Neural progenitor cell (in vitro differentiated cells): ENCODE measurements at places on chromosomes 7 and 10. TPM values are rescaled to one million over a fixed set of nuclear protein-coding genes. Genes with fewer than 3 reads are reported as not detected.

CALML3 gene
- not detected in 2 replicates for total RNA-seq

- no peaks in the 10 kb centered on the region for H3K36me3 ChIP-seq
- H3K4me1 ChIP-seq: peaks cover 36% of the 10 kb centered on the region
- DNase-seq: no peak
- H3K27ac ChIP-seq: no peak overlapping the region
- no peak overlapping the region for H3K4me3 ChIP-seq
These were observed 613.8 kb upstream of the FOXK1 start for GRCh38 chr7:4068286-4068685.

GRCh38 chr10:73828161-73828560 lies 16.8 kb upstream of the NDST2 start:
- H3K27ac ChIP-seq: no peak overlapping the region
- no peaks in the 10 kb centered on the region for H3K27me3 ChIP-seq
- H3K4me3 ChIP-seq: no peak overlapping the region
- no peaks in the 10 kb centered on the region for H3K36me3 ChIP-seq
- DNase-seq: no peak

DNA sequence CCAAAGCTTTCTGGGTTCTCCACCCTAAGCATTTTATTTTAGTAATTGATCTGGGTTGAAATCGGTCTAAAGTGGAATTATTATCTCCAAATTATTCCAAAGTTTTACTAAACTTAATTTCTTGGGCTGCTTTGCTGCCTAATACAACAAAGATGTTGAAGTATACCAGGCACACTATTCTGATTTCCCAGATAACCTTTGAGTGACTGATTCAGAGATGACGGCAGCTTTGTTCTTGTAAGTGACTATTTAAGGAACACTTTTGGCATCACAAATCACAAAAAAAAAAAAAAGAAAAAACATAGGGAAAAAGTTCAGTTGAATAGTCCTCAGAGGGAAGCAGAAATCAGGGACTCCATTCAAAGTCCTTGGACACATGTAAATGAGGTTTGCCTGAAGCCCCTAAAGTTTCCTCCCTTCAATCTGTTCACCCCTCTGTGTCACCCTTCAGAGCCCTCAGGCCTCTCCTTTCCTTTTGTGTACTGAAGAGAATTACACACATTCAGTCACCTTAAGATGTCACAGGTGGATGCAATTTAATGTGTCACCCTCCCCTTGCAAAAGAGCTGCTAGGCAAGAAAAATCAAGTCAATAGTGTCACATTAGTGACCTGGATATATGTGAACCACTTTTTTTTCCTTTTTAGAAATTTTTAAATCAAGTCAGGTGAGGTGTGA lies 81.5 kb downstream of the RTKN2 start:
- no peaks in the 10 kb centered on the region for H3K4me1 ChIP-seq
- H3K27ac ChIP-seq: no peak overlapping the region
- no peaks in the 10 kb centered on the region for H3K27me3 ChIP-seq
- H3K4me3 ChIP-seq: no peak overlapping the region

GRCh38 chr7:121369462-121369861 lies 26.6 kb downstream of the FAM3C start:
- no peak overlapping the region for H3K27ac ChIP-seq
- peaks cover 22% of the 10 kb centered on the region for H3K36me3 ChIP-seq
- DNase-seq: no peak
- H3K27me3 ChIP-seq: no peaks in the 10 kb centered on the region
- no peak overlapping the region for H3K4me3 ChIP-seq

DNA sequence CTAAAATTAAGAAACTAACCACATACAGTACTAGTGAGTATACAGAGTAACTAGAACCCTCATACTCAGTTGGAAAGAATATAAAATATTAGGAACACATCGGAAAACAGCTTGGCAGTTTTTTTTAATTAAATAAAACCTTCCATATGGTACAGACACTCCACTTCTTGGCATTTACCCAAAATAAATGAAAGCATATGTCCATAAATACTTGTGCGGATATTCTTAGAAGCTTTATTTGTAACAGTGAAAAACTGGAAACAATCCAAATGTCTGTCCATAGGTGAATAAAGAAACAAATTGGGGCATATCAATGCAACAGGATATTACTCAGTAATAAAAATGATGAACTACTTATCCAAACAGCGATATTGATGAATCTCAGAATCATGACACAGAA lies 410.0 kb downstream of the HTR7 start:
- no peaks in the 10 kb centered on the region for H3K27me3 ChIP-seq
- no peaks in the 10 kb centered on the region for H3K4me1 ChIP-seq
- H3K4me3 ChIP-seq: no peak overlapping the region
- H3K36me3 ChIP-seq: no peaks in the 10 kb centered on the region
- no peak for DNase-seq
- no peak overlapping the region for H3K27ac ChIP-seq

DNA sequence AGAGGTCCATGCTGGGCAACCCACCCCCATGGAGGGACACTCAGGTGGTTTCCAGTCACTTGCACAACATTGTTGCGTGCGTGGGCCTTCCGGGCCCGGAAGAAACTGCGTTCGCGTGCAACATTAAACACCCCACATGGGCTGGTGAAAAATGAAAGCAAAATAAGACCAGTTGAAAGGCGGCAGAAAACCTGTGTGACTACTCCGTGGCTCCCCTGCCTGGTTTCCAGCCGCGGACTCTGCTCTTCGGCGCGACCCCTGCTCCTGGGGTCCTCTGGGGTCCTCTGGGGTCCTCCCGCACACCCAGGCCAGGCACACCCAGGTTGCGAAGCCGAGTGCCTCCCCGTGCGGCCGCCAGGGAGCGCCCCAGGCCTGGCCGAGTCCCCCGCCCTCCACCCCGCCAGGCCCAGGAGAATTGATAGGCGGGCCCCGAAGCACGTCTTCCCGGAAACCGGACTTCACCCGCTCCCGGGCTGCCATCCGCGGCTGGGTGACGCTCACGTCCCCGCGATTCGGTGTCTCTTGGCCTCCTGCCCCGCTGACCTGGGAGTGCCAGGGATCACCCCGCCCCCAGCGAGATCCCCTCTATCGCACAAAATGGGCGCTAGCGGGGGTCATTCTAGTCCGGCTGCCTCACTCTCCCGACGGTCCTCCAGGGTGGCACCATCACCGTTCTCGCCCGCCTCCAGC lies 1.9 kb upstream of the SH2D4B start:
- H3K27ac ChIP-seq: no peak overlapping the region
- peaks cover 15% of the 10 kb centered on the region for H3K4me1 ChIP-seq
- peaks cover 3% of the 10 kb centered on the region for H3K27me3 ChIP-seq
- no peaks in the 10 kb centered on the region for H3K36me3 ChIP-seq
